ENCODE measurements at places on chromosomes 2 and 18.

- no peak for DNase-seq
Measured at GRCh38 chr2:153588408-153588807, 109.8 kb upstream of the RPRM start.

- DNase-seq: no peak
Measured at GRCh38 chr2:172251231-172251630, 148.5 kb upstream of the DLX2 start.

- no peak for DNase-seq
Measured at GRCh38 chr2:66577321-66578053, 142.6 kb downstream of the MEIS1 start.

DNA sequence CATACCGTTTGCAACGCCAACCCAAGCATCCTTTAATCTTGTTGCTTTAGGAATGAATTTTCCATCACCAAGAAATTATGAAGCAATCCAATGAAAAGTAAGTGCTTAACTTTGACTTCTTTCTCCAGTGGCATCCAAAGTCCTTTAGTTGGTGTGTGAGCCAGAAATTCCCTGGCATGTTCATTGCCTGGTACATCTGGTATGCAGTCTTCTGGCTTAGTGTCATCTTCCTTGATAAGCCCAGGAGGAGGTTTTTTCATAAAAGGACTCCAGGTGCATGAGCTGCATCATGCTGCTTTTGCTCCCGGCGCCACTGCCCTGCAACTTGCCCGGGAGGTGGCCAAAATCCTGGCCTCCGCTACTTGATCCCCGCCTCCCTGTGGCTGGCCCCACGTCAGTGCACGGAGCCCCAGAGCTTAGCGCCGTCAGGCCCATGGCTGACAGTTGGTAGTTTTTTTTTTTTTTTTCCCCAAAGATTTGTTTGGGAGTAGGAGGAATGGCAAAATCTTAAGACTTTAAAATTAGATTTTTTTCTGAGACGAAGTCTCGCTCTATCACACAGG, 58.7 kb downstream of the PUM2 start:
- DNase-seq: no peak

DNA sequence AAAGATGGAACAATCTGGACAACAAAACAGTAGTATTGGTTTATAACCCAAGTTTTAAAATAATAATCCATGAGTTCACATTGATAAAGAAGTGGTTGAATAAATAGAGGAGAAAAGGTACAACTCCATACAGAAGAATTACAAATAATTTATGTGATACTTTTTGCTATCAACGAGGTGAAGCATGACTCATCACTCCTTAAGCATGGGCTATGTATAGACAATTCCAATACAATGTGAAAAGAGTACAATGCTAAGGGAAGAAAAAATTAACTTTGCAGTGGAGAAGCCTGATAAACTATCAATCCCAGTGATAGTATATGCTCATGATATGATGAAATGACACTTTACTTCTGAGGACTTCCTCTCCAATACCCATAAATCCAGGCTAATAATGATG, 312.9 kb downstream of the GULP1 start:
- no peak for DNase-seq

DNA sequence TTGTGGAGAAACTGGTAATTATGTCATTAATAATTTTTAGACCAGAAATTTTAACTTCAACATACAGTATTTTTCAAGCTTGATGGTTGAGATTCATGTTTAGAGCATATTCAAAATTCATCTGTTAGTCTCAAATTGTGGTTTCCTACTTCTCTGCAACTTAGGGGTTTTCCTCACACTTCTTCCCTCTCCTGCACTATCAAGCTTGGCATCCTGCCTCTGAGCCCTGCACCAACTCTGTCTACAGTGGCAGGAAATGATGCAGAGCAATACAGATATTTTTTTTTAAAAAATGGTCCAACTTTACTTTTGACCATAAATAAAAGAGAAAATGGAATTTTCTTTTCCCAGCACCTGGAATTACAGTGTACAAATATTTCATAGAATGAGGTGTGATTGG, 247.3 kb downstream of the NUP35 start:
- DNase-seq: no peak

DNA sequence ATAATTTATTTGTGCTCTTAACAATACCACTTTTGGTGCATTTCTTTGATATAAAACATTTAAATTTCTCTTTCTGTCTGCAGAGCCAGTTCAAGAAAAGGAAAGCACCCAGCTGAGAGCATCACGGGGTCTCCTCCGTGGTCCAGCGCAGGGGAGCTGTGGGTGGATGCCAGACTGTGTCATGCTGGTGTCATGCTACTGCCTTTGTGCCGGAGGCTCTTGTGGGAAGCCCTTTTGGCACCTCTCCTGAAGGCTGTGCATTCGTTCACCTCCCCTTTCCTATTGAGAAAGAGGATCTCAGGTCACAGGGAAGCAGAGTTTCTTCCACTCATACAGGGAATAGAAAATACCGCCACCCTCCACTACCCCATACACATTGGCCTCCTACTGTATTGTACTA, 450.4 kb downstream of the GALR1 start:
- no peak for DNase-seq

DNA sequence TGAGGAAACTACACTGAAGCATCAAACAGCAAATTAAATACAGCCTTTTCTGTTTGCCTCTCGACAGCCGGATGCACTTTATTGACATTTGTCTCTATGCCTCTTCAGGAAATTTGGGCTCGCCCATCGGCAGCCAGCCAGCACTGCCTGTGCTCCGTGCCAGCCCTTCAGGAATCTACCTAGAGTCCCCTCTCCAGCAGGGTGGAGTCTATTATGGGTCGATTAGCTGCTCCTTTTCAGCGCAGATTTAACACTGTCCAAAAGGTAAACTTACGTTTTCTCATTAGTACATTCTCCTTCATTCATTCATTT, 91.5 kb downstream of the MYCN start:
- DNase-seq: no peak

DNA sequence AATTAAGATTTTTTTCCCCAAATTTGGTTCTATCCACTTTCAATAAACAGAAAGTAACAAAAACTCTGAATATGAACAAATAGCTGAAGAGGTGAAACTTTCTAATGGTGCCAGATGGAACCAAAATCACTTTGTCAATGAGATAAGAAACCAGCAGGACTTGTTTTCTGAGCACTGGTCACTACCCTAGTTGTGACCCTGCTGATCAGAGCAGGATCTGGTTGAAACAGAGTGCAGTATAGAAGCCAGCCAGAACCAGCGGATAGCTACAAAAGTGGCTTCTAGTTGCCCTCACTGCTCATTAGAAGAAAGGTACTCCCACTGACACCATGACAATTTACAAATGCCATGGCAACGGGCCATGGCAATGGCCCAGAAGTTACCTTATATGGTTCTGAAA, 158.3 kb upstream of the PIEZO2 start:
- no peak for DNase-seq

DNA sequence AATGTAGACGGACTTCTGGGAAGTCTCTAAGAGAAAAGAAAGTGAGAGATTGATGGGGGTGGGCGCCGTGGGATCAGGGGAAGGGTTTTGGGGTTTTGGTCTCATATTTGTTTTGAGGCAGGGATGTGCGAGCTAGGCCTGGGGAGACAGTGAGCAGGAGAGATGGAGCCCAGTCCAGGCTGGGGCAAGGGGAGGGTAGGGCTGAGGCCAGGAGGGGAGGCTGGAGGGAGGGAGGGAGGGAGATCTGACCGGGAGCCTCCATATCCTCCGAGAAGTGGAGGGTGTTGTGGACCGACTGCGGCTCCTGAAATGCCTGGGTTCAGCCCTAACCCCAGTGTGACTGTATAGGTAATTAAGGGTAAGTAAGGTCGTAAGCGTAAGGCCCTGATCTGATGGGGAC, 72.8 kb upstream of the ODC1 start:
- no peak for DNase-seq

GRCh38 chr2:191678437-191679100, 633 bp downstream of the NABP1 start:
- no peak for DNase-seq

DNA sequence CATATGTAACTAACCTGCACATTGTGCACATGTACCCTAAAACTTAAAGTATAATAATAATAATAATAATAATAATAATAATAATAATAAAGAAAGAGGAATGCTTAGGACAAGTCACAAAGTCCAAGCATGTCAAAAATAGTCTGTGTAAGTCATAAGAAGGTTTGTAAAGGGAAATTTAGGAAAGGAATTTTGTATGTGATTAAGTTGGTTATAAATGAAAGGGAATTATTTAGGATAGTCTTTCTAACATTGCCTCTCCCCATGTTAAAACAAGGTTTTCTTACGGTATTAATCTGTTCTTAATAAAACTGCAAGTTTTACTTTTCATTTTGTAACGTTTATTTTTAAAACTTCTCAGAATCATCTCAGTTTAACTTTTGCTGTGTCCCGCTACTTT, 62.8 kb downstream of the SESTD1 start:
- DNase-seq: no peak

- no peak for DNase-seq
Measured at GRCh38 chr2:45172760-45173392, 163.6 kb upstream of the SIX2 start.

- no peak for DNase-seq
Measured at GRCh38 chr2:12754643-12755042, 37.9 kb downstream of the TRIB2 start.

- no peak for DNase-seq
Measured at GRCh38 chr2:240649331-240649730, 24.1 kb downstream of the GPR35 start.

DNA sequence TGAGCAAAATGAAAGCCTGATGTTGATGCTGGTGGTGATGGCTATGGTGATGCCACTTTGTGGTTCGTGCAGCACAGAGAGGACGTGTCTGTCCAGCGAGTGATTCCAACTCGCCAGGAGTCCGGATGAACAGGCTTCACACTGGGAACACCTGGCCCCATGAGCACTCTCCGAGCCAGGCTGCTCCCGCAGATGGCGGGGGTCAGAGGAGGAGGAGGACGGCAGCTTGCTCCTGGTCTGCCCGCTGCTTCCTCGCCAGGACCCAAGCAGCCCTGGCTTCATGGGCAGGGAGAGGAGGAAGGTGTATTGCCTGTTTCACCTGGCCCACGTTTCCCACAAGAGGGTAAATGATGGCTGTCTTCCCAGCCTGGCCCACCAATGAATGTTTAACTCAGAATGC, 121.6 kb downstream of the MTCL1 start:
- DNase-seq: no peak

DNA sequence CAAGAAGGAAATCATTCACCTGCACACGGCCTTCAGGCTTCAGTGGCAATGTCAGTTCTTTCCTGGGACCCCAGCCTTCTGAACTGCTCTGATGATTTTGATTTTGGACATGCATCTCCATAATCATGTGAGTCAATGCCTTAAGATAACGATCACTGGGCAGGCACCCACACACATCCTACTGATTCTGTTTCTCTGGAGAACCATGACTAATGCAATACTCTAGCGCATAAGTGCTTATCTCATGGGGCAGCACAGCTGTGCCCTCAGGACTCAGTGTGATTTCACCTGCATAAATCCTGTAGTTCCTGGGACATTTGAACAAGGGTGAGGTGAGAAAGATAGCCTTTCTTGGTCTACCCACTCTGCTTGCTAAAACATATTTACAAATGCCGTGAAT, 144.6 kb downstream of the AKAIN1 start:
- no peak for DNase-seq

GRCh38 chr18:55641486-55641885, 53.5 kb upstream of the TCF4 start:
- DNase-seq: no peak

DNA sequence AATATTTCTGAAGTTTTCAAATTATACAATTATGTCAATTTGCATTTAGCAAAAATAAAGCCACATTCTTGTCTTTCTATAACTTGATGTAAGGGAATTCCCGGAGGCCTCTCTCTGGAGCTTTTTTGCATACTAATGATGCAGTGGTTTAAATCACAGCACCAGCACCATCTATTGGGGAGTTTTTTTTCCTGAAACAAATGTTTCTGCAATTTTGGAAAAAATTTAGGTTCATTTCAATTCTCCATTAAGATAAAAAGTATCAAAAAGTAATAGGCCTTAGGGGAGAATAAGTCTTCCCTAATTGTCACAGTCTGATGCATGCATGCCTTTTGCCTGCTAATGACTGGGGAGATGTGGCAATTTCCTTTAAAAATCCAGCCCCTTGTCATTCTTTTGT, 13.5 kb downstream of the CBLN2 start:
- no peak for DNase-seq

- DNase-seq: no peak
Measured at GRCh38 chr2:212893216-212893615, 258.2 kb downstream of the IKZF2 start.

GRCh38 chr2:5845798-5846330, 153.7 kb downstream of the SOX11 start:
- DNase-seq: no peak

- DNase-seq: no peak
Measured at GRCh38 chr2:7508296-7508943, 591.2 kb downstream of the RNF144A start.

DNA sequence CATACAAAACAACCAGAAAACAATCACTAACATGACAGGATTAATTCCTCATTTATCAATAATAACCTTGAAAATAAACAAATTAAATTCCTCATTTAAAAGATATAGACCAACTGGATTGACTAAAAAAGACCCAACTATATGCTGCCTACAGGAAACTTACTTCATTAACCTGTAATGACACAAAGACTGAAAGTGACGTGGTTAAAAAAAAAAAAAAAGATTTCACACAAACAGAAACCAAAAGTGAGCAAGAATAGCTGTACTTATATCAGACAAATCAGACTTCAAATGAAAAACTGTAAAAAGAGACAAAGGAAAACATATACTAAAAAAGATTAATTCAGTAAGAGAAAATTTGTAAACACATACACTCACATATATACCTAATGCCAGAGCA, 201.2 kb downstream of the CCDC178 start:
- no peak for DNase-seq

- DNase-seq: no peak
Measured at GRCh38 chr18:7958897-7959146, 391.7 kb downstream of the PTPRM start.

GRCh38 chr2:74219846-74220486, 21.6 kb downstream of the MTHFD2 start:
- DNase-seq: no peak

DNA sequence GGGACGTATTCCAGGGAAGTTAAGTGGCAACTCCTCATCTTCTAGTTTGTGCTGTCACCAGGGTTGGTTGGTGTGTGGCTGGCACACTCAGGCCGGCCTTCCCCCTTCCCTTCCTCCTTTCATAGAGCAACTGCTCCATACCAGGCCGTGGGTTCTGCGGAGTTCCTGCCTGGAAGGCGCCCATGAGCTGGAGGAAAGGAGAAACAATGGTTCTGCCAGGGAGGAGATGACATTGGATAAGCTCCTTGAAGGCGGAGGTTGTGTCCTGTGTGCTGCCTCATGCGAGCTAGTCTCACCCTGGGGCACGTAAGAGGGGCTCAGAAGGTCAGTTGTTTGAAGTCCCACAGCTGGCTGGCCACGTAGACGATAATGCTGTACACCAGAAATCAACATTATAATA, 19.2 kb downstream of the ASAP2 start:
- DNase-seq: no peak

- DNase-seq: no peak
Measured at GRCh38 chr2:191347154-191347553, 102.0 kb downstream of the MYO1B start.
